ENCODE measurements at places on chromosomes 7 and 10. TPM values are rescaled to one million over a fixed set of nuclear protein-coding genes. Genes with fewer than 3 reads are reported as not detected.

The BAIAP2L1 gene
- total RNA-seq = 6.7 TPM

The FEZF1 gene
- total RNA-seq = not detected

The PCGF5 gene
- 42.7 TPM for total RNA-seq

The NXPH1 gene
- total RNA-seq = not detected

The POM121 gene
- total RNA-seq = 8.0 TPM

The SUMF2 gene
- total RNA-seq = 218 TPM

The SPDYE1 gene
- total RNA-seq = not detected

The KIAA1217 gene
- total RNA-seq = 12.2 TPM

The TFR2 gene
- total RNA-seq = 1.1 TPM

The SLC29A4 gene
- 1.5 TPM for total RNA-seq

All from hair follicle dermal papilla cell (primary cell).